ENCODE measurements at places on chromosomes 1 and 21.

GRCh38 chr1:117098287-117098890 lies 23.2 kb downstream of the TRIM45 start:
- no peak for DNase-seq

GRCh38 chr1:8239039-8239305 lies 78.9 kb upstream of the SLC45A1 start:
- no peak for DNase-seq

- DNase-seq, result no peak
Observed at GRCh38 chr1:155410931-155411330, 90.2 kb downstream of the RUSC1 start.

GRCh38 chr1:48105165-48105564 lies 108.0 kb upstream of the TRABD2B start:
- no peak for DNase-seq

DNA sequence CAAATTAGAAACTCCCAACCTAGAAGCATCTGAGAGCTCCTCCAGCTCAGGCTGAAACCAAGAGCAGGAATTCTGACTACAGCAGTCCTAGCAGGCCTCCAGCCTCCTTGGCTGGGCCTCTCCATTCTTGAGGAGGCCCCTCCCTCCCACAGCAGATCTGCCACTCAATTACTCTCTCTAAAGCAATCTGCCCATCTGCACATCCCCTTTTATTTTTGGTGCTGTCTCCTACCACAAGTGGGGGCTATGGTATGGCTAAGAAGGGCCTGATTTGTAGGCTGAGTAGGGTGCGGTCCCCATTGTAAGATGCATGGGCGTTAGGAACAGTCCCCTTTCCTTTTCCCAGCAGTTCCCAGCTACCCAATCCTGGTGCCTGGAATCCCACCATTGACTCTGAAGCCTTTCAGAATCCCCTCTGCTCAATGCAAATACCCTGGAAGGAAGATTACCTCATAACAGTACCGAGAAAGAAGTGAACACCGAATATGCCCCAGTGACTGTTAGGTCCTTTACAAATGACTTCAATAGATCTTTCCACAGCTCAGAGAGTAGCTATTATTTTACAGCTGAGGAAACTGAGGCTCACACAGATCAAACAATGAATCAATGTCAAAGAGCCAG lies 11.6 kb upstream of the TTC39A start:
- DNase-seq, result no peak

DNA sequence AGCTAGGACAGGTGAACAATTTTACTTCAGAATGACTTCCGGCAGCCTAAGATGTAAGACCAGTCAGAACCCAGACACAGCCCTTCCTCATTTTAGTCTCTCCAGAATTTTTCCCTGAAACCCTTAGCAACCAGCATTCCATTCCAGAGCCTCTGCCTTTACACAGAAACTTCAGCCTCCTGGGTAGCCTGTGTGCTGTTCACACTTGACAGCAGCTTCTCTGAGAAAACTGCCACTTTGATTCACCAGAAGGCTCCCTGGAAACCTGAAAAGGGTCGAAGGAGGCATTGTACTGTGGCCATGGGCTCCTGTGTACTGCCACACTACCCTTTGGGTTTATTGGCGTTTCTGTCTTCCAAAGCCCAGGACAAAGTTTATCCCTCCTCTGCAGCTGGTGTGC lies 17.4 kb downstream of the HYI start:
- no peak for DNase-seq

DNA sequence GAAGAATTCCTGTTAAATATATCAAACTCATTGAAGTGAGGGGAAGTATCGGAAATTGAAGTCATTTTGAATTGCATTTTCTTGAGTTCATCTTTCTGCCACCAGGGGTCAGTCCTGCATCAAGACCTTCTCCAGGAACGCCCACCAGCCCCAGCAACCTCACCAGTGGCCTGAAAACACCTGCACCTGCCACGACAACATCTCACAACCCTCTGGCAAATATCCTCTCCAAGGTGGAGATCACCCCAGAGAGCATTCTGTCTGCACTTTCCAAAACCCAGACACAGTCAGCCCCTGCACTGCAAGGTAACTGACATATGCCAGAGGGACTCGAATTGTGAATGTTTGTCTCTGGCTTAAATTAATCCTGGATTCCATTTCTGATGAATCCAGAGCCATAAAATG lies 22.8 kb upstream of the TARS2 start:
- DNase-seq, result peak; percentile 55

DNA sequence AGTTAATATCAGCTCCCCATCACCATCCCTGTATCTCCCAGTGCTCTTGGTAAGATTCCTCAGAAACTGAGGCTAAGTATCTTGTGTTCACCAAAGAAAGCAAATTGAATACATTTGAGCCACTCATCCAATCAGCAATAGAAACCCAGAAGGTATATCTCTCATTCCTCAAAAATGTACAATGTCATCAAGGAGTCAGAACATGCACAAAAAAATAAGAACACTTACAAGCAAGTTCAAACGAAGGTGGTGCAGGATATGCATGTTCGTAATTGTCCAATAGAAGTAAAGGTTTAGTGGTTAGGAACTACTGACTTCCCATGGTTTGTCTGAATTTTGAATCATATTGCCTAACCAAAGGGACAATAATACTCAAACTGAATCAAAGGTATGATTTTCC lies 24.3 kb downstream of the RXRG start:
- no peak for DNase-seq

GRCh38 chr1:89910780-89911179 lies 84.1 kb upstream of the ZNF326 start:
- DNase-seq, result no peak

DNA sequence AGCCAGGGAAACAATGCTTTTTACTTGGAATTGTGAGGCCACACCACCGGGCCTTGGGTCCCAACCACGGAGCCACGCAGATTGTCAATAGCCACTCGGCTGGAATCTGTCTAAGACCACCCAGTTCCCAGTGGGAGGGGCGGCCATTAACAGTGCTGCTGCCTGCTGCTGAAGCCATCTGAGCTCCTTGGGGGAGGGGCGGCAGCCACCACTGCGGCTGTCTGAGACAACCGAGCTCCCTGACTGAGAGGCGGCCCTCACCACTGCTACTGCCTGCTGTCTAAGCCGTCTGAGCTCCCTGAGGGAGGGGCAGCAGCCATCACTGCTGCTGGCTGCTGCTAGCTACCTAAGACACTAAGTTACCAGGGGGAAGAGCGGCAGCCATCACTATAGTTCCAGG lies 64.3 kb downstream of the DMRTA2 start:
- DNase-seq, result no peak

DNA sequence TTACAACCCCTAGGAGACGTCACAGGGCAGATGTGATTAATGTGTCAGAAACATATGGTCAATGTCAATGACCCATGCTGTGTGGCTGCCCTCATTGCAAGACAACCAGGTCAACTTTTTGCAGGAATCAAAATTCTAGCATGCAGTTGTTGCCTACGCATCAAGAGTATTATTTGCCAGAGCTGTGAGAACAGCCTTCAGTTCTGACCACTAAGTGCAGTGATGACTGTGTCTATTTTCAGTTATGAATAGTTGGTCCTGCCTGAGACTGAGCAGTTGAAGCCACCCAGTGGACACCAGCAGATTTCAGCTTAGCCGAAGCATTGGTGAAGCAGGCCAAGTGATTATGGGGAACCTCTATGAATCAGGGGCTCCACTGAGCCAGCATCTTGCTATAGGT lies 47.3 kb downstream of the LYPLAL1 start:
- no peak for DNase-seq

- DNase-seq, result no peak
Observed at GRCh38 chr1:84008631-84009030, 9.7 kb upstream of the TTLL7 start.

GRCh38 chr1:225877580-225877979 lies 4.6 kb downstream of the TMEM63A start:
- no peak for DNase-seq

DNA sequence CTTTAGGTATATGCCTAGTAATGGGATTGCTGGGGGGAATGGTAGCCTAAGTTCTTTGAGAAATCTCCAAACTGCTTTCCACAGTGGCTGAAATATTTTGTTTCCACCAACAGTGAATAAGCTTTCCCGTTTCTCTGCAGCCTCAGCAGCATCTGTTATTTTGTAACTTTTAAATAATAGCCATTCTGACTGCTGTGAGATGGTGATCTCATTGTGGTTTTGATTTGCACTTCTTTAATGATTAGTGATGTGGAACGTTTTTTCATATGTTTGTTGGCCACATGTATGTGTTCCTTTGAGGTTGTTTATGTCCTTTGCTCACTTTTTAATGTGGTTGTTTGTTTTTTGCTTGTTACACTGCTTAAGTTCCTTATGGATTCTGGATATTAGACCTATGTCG lies 237.4 kb downstream of the CENPF start:
- no peak for DNase-seq

DNA sequence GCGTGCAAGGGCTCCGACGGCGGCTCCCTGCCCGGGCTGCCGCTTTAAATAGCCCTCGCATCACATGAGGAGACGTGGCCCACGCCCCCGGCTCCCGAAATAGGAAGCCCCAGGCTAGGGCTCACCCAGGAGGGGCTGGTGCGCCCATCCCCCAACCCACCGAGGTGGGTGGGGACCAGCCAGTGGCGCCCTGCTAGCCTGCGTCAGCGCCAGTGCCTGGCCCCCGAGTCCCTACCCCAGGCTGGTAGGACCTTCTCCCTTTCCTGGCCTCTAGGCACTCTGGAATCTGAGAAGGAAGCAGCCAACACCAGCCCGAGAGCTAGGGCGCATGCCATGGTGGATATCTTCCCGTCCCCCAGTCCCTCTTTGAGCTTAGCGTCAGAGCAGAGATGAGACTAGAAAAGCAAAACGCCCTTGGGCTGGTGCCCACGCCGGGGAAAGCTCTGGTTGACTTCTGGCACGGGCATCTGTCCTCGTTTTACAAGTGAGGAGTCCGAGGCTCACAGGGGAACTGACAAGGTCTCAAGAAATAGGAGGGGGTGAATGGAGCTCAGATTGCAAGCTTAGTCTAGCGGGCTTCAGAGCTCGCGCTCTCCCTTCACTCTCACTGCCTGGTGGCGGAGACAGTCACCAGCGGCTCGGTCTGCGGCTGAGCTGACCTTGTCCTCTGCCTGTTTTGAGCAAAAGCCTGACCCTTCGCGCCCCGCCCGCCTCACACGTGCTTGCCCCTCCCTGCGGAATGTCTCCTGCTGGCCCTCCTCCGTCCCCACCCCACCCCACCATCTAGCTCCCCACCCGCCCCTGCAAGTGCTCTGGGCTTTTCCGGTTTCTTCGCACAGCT lies at the start of gene FABP3:
TSS of gene FABP3 (minus strand) at position 21 of the 841 bp plus-strand sequence. CDS start 62 bp downstream, outside the sequence.
- no peak for DNase-seq

DNA sequence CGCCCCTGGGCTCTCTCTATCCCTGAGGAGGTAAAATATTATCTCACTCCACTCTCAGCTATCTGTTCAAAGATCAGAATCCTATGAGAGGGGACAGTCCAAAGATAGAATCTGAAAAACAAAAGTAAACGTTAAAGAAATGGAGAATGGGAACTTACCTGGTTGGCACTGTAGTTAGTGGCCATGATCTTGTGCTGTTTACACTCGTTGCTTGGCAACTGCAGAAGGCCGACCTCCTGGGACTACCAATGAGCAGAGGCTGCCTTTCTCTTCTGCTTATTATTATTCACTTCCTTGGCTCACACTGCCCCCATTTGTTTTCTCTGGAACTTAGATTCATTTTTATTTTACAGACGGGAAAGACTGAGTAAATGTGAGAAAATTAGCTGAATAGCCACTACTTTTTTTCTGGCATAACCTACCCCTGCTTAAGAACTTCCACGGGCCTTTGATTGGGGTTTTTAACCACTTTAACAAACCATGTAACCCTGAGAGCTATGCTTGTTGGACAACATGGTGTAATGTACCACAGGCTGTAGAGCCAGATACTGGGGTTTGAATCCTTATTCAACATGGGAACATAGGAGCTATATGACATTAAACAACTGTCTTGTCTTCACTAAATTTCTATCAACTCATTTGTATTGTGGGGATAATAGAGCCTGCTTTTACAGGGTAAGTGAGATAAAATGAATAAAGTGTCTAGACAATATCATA lies at the start of gene CFAP126:
TSS of gene CFAP126 (minus strand) at position 193 of the 717 bp plus-strand sequence. CDS start at position 185, 8 bp downstream.
- DNase-seq, result peak; percentile 17

- DNase-seq, result no peak
Observed at GRCh38 chr1:5975133-5975880, 16.9 kb downstream of the NPHP4 start.

DNA sequence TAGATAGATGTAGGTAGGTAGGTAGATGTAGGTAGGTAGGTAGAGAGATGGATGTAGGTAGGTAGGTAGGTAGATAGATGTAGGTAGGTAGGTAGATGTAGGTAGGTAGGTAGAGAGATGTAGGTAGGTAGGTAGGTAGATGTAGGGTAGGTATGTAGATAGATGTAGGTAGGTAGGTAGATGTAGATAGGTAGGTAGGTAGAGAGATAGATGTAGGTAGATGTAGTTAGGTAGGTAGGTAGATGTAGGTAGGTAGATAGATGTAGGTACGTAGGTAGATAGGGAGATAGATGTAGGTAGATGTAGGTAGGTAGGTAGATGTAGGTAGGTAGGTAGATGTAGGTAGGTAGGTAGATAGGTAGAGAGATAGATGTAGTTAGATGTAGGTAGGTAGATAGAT lies 62.3 kb upstream of the MORC3 start:
- no peak for DNase-seq

- DNase-seq, result no peak
Observed at GRCh38 chr21:44869781-44870747, 3.4 kb downstream of the PTTG1IP start.

- DNase-seq, result peak; percentile 62
Observed at GRCh38 chr1:167442142-167442848, 76.0 kb downstream of the CD247 start.

GRCh38 chr1:107105914-107106313 lies 34.9 kb upstream of the NTNG1 start:
- DNase-seq, result no peak

DNA sequence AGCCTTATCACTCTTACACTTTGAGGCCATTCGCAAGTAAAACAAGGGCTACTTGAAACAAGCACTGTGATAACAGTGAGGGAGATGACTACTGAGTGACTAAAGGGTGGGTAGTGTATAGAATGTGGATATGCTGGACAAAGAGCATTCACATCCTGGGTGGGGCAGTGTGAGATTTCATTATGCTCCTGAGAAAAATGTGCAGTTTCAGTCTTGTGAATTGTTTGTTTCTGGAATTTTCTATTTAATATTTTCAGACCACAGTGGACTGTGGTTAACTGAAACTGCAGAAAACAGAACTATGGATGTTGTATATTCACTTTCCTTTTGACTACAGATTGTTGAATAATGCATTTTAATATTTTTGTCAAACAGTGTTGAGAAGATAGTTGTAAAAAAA lies 25.1 kb upstream of the B3GALT2 start:
- no peak for DNase-seq

DNA sequence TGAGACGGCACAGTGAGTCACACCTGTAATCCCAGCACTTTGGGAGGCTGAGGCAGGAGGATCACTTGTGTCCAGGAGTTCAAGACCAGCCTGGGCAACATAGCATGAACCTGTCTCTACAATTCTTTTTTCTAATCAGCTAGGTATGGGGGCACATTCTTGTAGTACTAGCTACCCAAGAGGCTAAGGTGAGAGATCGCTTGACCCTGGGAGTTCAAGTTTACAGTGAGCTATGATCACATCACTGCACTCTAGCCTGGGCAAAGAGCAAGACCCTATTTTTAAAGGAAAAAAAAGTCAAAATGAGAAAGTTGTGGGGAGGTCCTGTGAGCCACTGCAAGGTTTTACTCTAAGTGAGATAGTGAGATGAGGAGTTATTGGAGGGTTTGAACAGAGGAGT lies 34.8 kb upstream of the AHCTF1 start:
- DNase-seq, result no peak
